ENCODE measurements at places on chromosomes 7 and 10.

- DNase-seq: no peak
Measured at GRCh38 chr10:21584834-21585530, 51.0 kb downstream of the MLLT10 start.

- DNase-seq: no peak
Measured at GRCh38 chr7:35802102-35802466, 1.2 kb downstream of the SEPTIN7 start.

GRCh38 chr7:140085447-140085846, 22.7 kb upstream of the PARP12 start:
- DNase-seq: no peak

GRCh38 chr10:131703941-131704340, 196.9 kb upstream of the PPP2R2D start:
- DNase-seq: no peak

DNA sequence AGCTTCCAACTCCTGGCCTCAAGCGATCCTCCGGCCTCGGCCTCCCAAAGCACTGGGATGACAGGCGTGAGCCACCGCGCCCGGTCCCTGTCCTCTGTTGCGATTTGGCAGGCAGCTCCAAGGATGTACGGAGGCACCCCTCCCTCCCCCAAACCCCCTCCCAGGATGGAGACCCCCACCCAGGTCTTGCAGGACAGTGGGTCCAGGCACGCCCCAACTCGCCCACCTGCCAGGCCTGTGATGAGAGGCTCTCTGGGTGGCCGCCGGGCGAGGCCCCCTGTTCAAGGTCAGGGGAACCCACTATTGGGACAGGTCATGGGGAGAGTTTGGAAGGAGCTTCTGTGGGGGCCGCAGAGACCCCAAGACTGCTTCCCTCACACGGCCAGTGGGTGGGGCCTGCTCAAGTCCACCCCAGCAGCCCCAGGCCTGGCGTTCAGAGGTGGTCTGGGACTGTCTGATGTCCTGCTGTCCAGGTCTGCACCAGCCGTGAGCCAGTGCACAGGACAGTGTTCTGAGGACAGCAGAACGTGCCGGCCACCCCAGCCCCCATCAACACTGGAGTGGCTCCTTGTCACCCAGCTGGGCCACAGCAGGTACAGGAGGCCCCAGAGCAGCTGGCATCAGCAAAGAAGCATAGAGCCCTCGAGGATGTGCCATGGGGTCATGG, 2.5 kb downstream of the ADAP1 start:
- DNase-seq: no peak

- no peak for DNase-seq
Measured at GRCh38 chr10:108801775-108802517, 1121.4 kb downstream of the XPNPEP1 start.

GRCh38 chr10:65030263-65030662, 1509.1 kb downstream of the REEP3 start:
- no peak for DNase-seq

DNA sequence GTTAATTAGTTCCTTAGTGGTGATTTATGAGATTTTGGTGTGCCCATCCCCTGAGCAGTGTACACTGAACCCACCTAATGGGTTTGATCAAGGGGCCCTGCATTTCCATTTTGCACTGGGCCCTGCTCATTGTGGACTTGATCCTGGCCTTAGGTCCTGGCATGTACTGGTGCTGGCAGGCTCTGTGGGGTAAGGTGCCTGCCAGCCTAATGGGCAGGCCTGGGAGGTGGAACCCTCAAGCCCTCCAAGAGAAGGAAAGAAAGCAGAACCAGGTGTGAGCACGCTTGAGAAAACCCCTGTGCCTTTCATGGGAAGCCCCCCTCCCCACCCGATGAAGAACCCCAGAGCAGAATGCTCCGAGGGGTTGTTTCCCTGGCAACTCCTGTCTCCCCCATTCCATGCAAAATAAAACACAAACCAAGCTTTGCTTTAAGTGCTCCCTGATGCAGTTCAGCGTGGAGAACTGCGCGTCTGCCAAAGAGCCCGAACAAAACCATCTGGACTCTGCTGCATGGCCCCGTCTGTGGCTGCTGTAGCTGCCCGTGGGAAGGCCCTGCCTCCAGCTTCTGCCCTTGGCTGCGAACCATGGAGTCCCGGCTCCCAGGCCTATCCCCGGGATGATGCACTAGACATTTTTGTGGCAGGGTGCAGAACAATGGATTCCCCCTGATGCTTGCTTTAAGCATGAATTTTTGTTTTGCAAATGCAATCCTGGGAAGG, 123.3 kb downstream of the PRPF18 start:
- no peak for DNase-seq

- DNase-seq: no peak
Measured at GRCh38 chr10:130052193-130052592, 58.4 kb downstream of the C10orf143 start.

GRCh38 chr10:110528224-110528996, 30.7 kb downstream of the DUSP5 start:
- DNase-seq: no peak

DNA sequence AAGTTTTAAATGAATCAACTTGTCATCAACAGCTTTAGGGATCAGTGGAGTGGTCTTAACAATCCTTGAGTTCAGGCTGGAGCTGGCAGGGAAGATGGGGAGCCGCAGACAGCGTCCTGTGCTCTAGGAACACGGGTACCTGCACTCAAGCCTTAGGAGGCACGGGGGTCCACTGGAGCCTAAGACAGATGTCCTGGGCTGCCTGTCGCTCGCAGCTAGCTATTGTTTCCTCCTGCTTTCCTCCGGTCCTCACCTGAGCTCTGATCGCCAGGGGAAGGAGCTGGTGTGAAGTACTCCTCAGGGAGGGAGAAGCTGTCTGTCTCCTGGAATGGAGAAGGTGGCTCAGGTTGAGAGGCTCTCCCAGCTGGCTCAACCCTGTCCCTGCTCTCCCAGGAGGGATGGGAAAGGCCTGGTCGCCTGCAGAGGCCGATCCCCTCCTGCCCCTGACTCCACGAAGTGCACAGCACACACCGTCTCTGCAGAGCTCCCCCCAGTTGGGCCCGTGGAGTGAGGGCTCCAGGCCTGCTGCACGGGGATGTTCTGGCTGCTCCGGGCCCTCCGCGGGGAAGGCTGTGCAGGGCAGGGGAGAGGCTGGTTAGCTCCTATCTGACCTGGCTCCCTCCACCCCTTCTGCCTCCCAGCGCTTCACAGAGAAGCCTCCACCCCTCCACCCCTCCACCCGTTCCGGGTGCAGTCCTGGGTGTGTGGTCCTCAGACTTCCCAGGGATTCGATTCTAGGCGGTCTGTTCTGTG, 14.5 kb upstream of the PYROXD2 start:
- no peak for DNase-seq

- DNase-seq: no peak
Measured at GRCh38 chr7:80908360-80908797, 10.5 kb downstream of the SEMA3C start.

- DNase-seq: no peak
Measured at GRCh38 chr10:124683814-124684213, 60.4 kb downstream of the FAM53B start.

DNA sequence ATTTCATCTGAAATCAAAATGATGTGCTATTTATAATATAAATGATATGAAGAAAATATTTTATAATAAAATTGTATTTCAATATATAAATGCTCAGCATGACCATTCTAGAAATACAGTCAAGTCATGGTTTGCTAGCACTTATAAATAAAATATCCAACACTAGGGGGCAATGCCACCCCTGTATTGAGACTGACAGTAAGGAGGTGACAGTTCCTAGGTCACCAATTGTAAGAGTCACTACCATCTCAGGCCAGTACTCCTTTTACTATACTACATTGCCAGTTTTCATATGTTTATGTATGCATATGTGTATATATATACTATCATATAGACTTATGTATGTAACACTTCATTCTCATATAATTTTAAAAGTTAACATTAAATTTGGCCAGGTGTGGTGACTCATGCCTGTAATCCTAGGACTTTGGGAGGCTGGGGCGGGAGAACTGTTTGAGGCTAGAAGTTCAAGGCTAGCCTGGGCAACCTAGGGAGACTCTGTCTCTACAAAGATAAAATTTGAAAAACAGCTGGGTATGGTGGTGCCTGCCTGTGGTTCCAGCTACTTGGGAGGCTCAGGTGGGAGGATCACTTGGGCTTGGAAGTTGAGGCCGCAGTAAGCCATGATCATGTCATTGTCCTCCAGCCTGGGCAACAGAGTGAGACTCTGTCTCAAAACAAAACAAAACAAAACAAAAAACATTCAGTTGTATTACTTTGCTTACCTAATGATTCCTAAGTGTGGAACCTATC, 2.4 kb upstream of the CNOT4 start:
- peak; percentile 62 for DNase-seq

DNA sequence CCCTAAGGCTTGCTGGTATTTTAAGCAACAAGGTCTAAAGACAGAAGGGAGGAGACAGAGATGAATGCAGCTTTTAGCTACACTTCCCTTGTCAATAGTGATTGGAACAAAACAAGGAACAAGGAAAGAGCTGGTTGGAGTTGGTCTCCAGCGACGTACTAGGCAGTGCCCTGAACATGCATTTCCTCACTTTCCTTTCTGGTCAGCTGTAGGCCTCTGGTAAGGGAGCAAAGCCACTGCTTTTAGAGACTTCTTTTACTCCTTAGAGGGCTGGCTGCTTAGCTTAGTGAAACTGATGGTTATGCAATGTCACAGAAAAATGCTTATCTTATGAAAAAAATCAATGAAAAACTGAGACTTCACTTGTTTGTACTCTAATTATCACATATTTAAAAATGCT, 75.5 kb upstream of the TRIL start:
- DNase-seq: no peak

DNA sequence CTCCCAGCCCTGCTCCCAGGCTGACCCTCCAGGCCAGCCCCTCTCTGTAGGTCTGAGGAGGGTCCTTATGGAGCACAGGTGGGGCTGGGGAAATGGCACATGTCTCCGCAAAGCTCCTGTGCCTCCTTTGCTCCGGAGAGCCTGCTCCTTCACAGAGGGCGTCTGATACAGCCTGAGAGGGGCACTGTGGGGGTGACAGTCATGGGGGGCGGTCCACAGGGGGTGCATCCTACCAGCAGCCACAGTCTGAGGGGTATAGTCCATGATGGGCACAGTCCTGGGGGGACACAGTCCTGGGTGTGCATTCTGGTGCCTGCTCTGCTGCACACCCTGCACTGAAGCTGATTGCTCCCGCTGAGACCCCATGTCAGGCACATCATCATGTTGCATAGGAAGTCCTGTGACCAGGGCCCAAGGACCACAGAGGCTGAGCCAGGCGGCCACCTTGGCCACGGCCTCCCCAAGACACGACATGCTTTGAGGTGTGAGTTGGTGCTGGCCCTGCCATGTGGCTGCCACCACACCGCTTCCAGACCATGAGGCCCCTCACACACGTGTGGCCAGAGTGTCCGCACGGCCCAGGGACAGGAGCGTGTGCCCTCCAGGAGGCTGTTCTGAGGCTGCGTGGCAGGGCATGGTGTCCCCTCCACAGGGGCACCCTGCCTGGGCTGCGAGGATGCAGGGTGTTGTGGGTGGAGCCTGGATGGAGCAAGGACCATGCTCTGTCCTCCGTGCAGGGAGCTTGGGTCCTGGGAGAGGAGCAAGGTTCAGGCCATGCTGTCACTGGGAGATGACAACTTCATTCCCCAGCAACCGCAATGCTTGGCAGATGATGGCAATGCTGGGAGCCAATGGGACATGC, 59.2 kb downstream of the PWWP2B start:
- DNase-seq: no peak

GRCh38 chr10:8051109-8051821, 3.2 kb upstream of the GATA3 start:
- DNase-seq: no peak

DNA sequence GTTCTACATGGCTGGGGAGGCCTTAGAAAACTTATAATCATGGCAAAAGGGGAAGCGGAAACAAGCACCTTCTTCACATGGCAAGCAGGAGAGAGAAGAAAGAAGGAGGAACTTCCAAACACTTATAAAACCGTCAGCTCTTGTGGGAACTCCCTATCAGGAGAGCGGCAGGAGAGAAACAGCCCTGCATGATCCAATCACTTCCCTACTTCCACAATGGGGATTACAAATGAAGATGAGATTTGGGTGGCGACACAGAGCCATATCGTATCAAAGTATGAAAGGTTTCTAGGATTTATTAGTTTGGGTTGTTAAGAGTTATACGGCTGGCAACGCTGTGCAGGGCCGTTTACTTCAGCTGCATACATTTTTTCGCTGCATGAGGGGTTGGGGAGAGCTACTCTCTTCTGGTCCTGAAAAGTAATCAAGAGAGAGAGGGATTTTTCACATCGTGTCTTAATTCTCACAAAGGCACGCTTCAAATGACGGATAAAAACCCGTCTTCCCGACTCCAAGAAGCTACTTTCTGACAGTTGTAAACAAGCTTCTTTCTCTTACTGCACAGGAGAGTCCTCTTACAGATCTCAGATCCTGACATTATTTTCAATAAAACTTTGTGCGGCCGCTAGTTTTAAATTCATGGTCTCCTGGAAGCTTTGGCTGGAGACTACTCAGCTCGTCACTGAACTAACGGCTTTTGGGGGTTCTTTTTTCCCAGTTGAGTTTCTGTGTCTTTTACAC, 751 bp upstream of the GTPBP10 start:
- no peak for DNase-seq

- DNase-seq: no peak
Measured at GRCh38 chr7:151168003-151168786, 701 bp upstream of the GBX1 start.

DNA sequence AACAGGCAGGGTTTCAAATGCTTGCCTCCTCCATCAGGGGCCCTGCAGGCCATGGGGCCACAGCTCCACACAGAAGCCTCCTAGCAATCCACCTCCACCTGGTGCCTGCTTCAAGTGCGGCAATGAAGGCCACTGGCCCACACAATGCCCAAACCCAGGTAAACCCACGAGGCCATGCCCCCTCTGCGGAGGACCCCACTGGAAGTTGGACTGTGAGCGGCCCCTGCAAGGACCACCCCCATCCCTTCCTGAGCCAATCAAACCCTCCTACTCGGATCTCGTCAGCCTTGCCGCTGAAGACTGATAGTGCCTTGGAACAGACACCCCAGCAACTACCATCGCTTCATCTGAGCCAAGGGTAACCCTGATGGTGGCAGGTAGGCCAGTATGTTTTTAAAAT, 63.1 kb downstream of the LRRC17 start:
- no peak for DNase-seq

GRCh38 chr10:46536781-46537180, 19.7 kb downstream of the GPRIN2 start:
- no peak for DNase-seq

DNA sequence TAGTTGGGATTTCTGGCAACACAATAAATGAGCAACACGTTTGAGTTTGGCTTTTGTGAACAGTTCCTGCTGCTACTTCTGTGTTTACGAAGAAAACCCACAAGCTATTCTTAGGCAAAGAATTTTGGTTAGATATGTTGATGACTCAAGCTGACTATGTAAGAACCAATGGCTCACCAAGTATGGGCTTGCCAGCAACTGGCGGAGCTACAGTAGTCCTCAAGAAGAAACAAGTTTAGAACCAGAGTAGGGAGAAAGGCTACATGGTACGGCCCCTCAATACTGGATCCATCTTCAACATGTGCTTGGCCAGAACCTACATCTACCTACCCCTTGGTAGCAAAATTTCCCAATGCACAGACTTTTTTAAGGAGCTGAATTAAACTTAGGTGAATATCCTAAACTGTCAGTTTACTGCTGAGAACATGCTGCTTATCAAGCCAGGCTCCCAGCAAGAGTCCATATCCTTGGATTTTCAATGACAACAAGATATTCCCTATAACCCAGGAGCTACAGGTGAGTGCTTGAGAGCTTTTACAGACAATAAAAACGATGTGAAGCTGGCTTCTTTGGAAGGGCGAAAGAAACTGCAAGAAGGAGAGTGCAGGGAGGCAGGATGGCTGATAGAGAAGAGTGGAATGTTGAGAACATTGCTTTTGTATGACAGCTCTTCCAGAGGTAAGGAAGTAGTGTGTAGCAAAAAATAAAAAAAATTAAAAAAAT, 74.3 kb upstream of the ASAH2 start:
- no peak for DNase-seq

- DNase-seq: peak; percentile 77
Measured at GRCh38 chr10:114498413-114499111, 94.3 kb upstream of the AFAP1L2 start.
